ENCODE measurements at places on chromosomes 7 and 10.

DNA sequence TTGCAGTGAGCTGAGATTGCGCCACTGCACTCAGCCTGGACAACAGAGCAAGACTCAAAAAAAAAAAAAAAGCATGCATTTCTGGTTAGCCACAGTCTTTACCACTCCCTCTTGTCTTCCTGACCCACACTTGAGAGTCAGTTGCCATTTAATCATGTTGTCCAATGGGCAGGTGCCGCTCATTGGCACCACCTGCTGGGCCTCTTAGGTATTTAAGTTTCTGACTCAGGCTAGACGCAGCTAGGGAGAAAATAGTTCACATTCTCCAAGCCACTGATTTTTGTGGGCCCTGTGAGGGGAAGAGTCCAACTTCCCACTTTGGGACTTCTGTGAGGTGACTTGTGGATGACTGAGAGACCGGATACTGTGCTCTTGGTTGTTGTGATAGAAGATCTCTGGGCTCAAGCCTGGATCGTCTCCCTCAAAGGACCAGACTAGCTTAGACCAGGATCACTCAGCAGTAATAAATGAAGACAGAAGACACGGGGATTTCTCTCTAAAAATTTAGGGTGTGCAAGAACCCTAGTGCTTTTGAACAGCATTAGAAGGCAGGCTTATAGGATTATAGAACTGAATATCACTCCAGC is 26.8 kb upstream of the SORCS3 start:
- DNase-seq = no peak

DNA sequence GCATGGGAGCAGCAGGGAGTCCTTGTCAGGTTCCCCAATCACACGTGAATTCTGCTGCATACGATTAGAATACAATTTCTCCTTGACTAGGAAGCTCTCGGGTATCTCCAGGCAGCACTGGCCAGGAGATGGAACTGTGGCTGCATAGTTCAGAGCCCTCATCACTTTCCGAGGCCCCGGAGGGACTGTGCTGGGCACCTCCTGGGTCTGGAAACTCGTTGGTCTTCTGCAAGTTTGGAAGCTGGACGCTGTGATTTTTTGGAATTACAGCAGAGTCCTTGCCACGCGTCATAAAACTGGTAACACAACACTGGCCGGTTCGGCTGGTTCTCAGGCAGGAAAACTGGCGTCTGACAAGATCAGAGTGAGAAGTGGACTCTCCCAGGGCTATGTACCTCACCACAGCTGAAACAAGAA is 216.1 kb downstream of the CCDC3 start:
- no peak for DNase-seq

DNA sequence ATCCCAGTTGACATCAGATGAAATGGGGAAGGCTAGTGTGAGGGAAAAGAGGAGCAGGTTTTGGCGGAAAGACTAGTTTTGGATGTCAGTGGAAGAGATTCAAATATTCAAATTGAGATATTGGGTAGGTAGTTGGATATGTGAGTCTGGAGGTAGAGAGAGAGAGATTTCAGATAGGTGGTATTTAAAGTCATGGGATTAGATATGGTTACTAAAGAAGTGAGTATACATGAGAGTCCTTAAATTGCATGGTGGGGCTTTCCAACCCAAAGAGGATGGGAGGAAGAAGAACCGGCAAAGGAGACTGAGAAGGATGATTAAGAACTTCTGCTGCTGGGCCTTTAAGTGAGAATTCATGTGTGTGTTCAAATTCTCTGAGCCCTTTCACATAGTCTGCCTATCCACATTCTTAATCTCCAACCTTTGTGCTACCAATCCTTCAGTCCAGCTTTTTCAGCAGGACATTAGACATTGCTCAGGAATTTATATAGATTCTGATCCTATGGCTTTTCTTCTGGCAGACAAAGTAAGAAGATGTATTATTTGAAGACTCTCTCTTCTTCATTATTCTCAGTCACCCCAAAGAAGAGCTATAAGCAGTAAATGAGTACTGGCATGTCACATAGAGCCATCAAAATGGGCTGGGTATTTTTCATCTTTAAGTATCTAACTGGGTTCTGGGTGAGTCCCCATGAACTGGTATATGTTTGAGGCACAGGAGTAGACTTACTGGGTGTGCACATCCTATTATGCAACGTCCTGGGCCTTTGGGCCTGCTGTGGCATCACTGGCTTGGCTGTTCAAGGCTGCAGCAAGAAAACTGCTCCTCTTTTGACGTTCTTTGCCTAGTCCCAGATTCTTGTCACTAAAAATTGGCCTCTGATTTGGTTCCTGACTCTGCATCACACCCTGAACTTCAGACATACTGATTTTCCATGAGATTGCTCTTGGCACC is 33.6 kb downstream of the ST7 start:
- no peak for DNase-seq

DNA sequence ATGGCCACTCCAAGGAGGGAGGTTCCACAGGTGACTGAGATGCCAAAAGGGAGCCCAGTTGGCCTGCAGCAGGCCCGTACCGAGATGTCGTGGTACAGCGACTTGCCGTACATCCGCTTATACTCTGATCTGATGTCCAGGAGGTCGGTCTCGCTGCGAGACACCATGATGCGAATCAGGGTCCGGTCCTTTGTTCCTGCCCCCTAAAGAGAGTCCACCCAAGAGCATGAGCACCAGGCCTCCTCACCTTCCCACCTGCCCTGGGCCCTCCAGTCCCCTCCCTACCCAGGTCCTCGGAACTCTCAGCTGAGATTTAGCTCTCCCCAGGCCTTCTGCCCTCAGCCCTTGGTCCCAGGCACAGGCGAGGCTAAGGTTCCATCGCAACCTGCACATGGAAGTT is 25.0 kb downstream of the PLAC9 start:
- DNase-seq = no peak

- DNase-seq = no peak
Measured at GRCh38 chr7:157970744-157971143, 616.9 kb downstream of the PTPRN2 start.

DNA sequence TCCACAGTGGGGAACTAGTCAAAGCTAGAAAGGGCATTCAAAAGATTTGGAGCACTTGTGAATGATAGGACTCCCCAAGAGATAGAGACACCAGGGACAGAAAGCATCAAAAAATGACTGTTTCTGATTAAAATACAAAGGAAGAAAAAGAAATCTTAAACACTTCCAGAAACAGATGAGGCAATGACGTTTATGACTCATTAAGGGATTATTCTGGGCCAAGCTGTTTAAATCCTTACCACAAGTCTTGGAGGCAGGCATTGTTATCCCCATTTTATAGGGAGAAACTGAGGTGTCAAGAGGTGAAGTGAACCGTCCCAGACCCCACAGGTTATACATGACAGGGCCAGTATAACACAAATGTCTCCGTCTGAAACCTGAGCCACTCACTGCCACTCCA is 68.3 kb upstream of the AMPH start:
- DNase-seq = peak; percentile 35

Data from AG09309 (cell line).